T-cell (primary cell): ENCODE measurements at places on chromosomes 6 and 20.

DNA sequence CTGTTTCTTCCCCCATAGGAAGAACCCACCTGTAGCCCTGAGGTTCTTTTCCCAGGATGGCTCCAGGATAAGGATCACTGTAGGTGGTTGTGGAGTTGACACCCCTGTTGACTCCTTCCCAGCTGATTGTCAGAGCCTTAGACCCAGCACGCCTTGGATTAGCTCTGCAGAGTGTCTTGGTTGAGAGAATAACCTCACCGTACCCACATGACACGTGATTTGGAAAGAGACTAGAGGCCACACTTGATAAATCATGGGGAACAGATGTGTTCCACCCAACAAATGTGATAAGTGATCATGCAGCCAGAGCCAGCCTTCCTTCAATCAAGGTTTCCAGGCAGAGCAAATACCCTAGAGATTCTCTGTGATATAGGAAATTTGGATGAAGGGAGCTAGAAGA lies 12.2 kb downstream of the BTN3A1 start:
- no peak for DNase-seq

DNA sequence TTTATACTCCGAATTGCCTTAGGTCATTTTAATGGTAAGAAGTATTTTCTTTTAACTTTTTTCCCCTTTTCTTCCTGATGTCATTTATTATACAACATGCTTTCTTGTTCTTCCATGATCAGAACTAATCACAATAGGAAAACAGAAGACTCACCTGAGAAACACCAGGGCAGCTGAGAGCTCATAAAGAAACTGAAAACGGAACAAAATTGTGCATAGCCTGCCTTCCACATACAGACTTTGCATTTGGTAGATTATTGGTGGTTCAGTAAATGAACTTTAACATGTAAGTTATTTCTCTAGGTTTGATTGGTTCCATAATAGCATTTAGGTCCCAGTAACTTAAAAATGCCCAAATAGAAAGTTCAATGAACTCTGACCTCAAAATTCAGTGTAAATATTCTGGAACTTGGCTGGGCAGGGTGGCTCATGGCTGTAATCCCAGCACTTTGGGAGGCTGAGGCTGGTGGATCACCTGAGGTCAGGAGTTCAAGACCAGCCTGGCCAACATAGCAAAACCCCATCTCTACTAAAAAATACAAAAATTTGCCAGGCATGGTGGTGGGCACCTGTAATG lies 161.1 kb upstream of the DTNBP1 start:
- no peak for DNase-seq

DNA sequence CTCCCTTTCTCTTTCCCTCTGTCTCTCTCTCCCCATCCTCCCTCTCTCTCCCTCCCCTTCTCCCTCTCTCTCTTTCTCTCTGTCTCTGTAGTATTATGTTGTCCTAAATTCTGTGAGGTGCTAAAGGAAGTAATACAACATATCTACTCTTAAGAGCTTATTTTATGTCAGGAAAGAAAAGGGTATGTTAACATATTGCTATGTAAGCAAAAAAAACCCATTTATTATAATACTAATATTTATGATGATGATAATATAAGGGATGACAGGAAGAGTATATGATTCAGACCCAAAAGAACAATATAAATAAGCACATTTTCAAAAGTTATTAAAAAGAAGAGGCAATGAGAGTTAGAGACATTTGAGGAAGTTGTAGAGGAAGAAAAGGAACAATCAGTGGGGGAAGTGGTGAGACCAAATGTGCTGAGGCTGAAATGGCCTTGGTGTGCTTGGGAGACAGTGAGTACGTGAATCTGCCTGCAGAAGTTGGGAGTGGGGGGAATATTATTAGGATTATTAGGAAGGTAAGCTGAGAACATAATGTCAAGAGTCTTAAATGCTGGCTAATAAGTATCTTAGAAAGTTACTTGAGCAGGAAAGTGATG lies 303.6 kb upstream of the FERMT1 start:
- DNase-seq, result no peak

DNA sequence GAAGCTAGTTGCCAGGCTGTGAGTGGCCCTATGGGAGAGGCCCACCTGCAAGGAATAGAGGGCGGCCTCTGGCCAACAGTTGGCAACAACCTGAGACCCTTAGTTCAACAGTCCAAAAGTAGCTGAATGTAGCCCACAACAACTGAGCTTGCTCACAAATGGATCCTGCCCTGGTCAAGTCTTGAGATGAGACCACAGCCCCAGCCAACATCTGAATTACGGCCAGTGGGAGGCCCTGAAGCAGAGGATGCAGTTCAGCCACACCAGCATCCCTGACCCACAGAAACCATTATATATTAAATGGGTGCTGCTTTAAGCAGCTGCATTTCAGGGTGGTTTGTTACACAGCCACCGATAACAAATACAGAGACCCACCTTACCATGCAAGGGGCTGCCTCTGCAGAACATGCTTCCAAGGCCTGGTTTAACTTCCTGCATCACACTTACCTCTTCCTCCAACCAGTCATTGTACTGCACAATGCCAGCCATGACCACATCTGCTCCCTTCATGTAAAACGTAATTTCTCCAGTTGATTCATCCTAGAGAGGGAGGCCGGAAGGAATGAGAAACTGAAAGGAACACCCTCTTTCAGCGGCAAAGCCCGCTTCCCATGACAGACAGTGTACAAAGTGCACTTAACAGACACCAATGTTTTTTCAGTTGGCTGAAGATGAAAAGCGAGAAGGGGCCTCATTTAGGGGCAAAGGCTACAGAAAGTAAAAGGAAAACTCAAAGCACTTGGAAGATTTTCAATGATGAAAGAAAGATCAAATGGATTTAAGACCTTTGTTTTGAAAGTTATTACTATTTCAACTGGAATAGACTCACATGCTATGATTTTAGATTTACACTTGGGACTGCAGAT lies 86.2 kb upstream of the NFATC2 start:
- DNase-seq, result no peak

- no peak for DNase-seq
Measured at GRCh38 chr6:84046755-84047154, 13.2 kb downstream of the MRAP2 start.

- no peak for DNase-seq
Measured at GRCh38 chr20:62449951-62450691, 22.8 kb upstream of the RBBP8NL start.

DNA sequence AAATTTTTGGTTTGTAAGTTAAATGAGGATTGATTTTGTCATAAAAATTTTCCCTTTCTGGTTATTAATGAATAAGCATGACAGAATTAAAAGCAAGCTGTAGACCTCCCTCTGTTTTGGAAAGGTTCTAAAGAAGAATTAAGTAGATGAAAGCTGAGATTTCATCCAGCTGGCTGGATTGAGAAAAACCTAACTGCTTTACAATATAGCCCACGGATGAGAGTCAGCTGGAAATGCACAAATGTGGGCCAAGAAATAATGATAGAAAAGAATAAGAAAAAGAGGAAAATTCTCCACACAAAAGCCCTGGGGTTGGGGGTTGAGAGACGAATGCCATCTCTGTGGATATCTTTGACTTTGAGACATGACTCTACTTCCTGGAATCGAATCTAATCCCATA lies 631.6 kb downstream of the HDGFL1 start:
- DNase-seq, result no peak

- DNase-seq, result no peak
Measured at GRCh38 chr6:169344750-169345065, 91.1 kb upstream of the THBS2 start.

DNA sequence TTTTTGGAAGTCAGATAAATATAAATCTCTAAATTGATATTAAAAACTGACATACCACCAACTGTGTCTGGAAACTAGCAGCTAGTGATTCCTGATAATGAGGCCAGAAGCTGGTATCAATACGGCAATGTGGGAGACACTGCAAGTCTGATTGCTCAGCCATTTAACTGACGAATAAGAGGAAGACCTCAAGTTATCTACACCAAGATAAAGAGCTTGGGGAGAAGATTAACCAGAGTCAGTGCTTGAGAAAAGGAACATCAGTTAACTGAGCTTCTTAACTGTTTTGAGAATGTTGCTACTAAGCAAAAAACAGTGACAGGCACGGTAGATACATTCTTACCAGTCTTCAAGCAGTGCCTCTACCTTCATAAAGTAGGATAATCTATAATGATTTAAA lies 140.4 kb upstream of the TENT5A start:
- no peak for DNase-seq

DNA sequence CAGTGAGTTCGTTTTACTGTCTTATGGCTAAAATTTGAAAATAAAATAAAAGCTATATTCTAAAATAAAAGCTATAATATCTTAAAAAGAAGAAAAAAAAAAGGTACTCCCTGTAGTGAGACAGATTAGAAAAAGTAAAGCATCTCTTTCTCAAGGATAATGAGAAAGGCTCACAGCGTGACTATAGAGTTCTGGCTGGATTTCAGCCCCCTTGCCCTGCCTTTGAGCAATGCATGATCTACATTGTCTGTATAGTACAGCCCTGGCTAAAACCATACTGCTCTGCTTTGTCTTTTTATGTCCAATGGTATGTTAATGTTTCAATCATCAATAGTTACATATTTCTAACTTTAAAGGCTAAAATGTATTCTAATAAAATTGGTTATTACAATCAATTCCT lies 91.2 kb downstream of the PRSS35 start:
- no peak for DNase-seq

DNA sequence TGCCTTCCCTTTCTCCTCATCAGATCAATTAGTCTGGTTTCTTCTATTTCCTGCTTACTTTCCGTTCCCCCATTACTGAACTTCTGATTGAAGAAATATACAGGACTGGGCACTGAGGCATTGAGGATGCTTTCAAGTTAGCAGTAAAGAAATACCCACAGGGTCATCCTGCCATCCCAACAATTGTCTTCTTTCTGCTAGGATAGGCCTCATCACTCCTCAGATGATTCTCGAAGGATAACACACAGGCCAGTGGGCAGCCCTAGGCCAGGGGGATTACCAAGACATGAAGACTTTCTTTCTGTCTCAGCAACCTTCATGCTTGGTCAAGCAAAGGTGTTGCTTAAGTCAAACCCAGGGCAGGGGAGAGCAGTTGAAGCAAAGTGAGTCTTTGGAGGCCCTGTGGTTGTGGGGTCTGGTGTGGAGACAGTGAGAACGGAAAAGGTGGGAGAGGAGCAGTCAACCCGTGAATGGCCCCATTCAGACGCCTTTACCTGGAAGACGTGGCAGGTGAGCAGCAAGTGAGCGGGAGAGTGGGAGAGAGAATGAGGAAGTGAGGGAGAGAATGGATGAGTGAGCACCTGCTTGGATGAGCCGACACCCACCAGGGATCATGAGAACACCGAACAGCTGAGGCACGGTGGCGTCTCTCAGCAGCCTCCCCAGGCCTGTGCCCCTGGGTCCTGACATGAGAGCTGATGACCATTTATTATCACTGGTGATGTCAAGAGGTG lies 462.9 kb downstream of the PREX1 start:
- DNase-seq, result no peak

GRCh38 chr6:108690326-108691049 lies 129.8 kb downstream of the FOXO3 start:
- DNase-seq, result no peak

DNA sequence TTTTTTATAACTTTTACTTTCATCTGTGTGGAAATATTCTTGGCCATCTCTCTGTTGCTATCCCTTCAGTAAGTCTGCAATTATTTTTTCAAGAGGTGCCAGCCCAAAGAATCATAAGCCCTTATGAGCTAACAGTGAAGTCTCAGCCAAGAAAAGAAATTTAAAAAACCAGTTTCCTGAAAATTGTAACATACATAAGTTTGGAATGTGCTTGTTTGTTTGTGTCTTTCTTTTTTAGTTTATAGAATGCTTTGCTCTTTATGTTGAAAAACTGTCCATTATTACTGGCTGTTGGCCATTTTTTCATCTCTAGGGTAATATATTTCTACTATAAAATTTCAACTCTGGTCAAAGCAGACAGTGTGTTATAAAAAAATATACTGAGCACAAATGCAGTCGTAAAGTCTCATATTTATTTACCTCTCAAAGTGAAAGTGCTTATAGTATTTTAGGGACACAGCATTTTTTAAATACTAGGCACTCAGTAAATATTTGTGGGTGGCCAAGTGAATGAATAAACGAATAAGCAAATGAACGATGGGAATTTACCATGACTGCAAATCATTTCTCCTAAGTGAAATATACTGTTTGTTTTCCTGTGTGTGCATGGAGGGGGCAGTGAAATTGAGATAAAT lies 659.7 kb downstream of the KIF16B start:
- no peak for DNase-seq

DNA sequence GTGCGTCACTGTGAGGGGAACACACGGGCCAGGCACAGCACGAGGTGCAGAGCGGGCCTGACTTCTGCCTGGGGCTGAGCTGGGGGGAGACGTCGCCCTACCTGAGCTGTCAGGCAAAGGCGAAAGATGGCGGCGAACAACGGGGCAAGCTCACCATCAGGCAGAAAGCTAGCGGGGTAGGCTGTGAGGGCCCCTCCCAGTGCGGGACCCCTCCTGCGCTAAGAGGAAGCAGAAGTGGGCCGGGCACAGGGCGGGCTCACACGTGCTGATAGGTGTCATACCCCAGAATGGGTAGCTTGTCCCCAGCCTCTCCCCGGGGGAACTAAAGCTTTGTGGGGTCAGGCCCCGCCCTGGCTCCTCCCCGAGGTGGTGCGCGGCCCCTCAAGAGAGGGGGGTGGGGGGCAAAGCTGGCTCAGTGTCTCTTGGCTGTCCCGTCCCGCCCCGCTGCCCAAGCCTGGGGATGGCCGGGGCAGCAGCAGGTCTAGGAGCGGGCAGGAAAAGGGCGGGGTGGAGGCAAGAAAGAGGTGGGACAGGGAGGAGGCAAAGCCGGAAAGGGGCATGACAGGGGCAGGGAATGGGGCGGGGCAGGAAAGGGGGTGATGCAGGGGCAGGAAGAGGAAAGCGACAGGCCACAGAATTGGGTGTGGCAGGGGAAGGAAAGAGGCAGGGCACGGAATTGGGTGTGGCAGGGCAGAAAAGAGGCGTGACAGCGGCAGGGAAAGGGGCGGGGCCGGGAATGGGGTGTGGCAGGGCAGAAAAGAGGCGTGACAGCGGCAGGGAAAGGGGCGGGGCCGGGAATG lies 14.7 kb downstream of the UCKL1 start:
- peak; percentile 84 for DNase-seq
